ENCODE measurements at places on chromosomes 6 and 20.

GRCh38 chr6:19268718-19269117, 568.5 kb upstream of the ID4 start:
- no peak for DNase-seq

DNA sequence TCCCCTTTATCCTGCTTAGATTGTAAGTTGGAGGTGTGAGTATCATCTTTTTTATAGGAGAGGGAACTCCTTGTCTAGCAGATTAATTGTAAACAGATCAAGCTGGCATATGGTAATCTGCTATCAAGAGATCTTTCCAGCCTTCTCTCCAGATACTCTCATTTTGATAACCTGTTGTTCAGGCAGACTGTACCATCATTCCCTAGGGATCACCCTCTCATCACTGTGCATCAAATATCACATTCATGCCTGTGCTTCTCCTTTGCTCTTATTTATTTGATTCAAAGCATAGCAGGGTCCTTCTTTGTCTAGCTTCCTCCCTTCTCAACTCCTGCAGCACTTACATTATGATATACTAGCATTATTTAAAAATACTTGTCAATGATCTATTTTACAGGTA, 73.8 kb downstream of the LRRC1 start:
- no peak for DNase-seq

- peak; percentile 73 for DNase-seq
Measured at GRCh38 chr20:38094373-38094891, 60.9 kb downstream of the RPRD1B start.

GRCh38 chr20:20664795-20665589, 47.5 kb downstream of the RALGAPA2 start:
- peak; percentile 46 for DNase-seq

GRCh38 chr20:61430228-61430624, 178.2 kb downstream of the CDH4 start:
- no peak for DNase-seq

DNA sequence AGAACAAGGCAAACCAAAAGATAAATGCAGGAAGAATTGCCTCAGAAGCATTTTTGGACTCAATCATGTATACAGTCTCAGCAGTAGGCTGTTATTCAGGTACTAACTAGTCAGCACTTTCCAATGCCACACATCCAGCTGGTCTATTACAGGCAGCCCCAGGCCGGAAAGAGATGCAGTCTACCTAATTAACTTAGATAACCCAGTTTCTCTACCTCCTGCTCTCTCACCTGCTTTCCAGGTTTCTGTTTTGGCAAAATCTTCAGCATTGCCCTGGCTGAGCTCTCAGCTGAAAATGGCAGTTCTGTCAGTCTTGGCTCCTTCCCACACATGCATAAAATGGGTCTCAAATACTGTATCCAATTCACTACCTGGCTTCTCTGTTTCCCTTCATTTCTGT, 101.3 kb upstream of the UFL1 start:
- DNase-seq: no peak

- DNase-seq: peak; percentile 65
Measured at GRCh38 chr20:1005452-1006027, 3.4 kb upstream of the RSPO4 start.

DNA sequence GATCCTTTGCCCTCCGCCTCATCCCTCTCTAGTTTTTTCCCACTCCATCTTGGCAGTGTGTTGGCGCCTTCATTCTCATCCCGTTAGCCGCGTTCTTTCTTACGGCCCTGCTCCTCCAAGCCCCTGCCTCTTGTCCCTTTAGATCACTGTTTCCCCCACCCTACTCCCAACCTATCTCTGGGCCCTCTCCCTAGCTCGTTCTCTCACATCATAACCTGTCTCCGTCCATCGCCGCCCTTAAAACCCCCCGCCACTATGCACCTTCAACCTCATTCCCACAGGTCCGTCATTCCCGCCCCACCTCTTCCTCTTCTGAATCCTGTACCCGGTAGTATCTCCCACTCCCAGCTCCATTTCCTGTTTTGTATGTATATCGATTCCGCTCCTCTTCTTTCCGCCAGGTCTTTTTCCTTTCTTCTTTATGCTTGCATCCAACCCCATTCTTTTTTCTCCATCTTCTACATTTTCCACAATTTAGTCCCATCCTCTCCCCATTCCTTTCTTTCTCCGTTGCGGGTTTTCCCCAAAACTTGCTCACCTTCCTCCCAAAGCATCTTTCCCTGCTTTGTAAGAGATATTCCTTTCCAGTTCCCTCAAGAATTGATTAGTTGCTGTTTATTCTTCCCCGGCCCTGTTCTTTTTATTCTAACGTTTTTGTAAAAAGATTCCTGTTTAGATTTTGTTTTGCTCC, 671 bp downstream of the EFHC1 start:
- no peak for DNase-seq

DNA sequence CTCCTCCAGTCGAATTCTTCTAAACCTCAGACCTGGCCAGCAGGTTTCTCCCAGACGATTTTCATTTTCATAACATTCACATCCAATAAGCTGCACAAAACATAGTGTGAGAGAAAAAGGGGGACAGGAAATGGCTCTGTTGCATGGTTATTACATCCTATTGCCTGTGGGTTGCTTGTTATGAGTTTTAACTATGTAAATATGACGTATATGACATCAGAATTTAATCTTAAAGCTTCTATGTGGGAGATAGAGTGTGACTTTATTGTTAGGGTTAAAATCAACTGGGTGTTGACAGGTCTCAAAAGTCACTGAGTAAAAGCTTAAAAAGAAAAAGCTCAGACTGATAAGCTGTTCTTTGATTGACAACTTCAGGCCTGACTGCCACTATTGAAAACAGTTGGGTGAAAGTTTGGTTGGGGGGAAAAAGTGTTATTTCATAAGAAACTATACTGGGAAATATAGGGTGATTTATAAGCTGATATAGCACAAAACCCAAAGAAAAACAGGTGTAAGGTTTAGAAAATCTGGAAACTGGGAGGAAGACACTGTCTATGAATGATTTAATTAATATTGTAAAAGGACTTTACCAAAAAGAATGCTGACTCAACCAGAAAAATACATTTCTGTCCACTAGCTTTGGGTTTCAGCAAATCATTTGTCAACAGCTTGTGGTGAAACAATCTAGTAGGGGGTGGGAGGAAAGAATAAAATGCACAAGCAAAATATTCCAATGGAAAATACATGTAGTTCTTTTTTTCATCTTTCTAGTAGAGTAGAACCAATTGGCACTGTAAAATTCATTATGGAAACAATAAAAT, 134.1 kb upstream of the CEP162 start:
- no peak for DNase-seq

- no peak for DNase-seq
Measured at GRCh38 chr20:60244373-60245146, 286.3 kb downstream of the CDH26 start.

DNA sequence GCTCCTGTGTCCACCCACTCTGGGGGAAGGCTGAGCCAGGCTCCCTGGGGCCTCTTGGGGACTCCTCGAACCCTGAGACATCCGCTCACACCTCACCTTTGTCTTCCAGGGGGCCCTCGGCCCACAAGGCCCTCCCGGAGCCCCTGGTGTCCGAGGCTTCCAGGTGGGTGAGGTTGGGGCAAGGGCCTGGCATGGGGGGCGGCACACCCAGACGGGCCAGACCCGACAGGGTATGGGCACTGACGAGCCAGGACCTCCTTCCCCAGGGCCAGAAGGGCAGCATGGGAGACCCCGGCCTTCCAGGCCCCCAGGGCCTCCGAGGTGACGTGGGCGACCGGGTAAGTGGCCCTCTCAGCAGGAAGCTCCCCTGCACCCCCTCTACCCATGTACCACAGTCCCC, 13.4 kb downstream of the COL9A3 start:
- peak; percentile 16 for DNase-seq

GRCh38 chr6:25995507-25995906, 32.9 kb downstream of the TRIM38 start:
- DNase-seq: peak; percentile 23

DNA sequence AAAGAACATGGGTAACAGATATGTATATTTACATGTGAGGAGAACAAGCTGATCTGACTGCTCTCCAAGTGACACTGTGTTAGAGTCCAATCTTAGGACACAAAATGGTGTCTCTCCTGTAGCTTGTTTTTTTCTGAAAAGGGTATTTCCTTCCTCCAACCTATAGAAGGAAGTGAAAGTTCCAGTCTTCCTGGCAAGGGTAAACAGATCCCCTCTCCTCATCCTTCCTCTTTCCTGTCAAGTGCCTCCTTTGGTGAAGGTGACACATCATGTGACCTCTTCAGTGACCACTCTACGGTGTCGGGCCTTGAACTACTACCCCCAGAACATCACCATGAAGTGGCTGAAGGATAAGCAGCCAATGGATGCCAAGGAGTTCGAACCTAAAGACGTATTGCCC, 5.2 kb downstream of the HFE start:
- DNase-seq: no peak

GRCh38 chr6:7249946-7250643, 62.9 kb downstream of the SSR1 start:
- no peak for DNase-seq

DNA sequence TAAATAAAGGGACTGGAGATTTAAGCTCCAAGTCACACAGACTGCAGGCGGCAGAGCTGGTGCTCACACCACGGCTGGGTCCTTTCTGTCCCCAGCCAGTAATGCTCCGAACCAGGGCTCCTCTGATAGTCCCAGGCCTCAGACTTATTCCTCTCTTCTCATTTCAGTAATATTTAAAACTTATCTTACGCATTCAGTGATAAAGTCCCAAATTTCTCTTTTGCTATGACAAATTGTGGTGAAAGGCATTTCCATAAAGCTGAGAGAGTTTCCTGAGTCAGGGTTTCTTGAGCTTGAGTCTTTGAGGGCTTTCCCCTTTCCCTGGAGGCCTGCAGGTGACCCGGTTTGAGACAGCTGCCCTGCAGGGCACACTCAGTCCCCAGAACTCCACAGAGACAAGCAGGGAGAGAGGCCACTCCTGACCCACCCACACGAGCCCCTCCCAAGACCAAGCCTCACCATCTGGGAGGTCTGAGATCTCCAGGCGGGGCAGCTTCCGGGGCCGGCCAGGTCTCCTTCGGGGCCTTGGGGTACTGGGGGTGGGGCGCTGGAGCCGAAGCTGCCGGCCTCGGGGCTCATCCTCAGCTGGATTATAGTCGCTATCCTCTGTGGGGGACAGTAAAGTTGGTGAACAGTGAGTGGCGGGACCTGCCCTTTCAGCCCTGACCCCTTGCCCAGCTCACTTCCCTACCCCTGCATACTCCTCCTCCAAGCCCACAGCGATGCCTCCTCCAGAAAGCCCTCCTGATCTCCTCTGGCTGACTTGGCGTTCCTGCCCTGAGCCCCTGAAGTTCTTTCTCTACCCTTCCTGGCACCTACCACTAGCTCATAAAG, 6.6 kb downstream of the ZNF335 start:
- DNase-seq: no peak

- DNase-seq: no peak
Measured at GRCh38 chr6:120805276-120805675, 529.0 kb downstream of the TBC1D32 start.

DNA sequence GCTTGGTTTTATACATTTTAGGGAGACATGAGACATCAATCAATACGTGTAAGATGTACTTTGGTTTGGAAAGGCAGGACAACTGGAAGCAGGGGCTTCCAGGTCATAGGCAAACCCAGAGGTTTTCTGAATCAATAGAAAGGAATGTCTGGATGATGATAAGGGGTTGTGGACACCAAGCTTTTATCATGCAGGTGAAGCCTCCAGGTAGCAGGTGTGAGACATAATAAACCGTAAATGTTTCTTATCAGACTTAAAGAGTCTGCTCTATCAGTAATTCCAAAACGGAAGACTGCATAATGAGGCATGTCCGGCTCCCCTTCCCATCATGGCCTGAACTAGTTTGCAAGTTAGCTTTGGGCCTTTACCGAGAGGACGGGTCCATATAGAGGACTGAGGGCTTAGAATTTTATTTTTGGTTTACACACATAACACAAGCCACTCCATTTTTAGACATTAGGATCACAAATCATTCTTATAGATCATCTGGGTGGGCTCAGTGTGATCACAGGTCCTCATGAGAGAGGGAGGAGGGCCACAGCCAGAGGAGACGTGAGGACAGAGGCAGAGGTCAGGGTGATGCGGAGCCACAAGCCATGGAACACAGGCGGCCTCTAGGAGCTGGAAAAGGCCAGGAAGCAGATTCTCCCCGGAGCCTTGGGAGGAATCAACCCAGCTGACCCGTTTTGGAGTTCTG, 10.7 kb upstream of the SERPINB9 start:
- DNase-seq: no peak

- no peak for DNase-seq
Measured at GRCh38 chr6:157713451-157714152, 109.4 kb upstream of the SNX9 start.

DNA sequence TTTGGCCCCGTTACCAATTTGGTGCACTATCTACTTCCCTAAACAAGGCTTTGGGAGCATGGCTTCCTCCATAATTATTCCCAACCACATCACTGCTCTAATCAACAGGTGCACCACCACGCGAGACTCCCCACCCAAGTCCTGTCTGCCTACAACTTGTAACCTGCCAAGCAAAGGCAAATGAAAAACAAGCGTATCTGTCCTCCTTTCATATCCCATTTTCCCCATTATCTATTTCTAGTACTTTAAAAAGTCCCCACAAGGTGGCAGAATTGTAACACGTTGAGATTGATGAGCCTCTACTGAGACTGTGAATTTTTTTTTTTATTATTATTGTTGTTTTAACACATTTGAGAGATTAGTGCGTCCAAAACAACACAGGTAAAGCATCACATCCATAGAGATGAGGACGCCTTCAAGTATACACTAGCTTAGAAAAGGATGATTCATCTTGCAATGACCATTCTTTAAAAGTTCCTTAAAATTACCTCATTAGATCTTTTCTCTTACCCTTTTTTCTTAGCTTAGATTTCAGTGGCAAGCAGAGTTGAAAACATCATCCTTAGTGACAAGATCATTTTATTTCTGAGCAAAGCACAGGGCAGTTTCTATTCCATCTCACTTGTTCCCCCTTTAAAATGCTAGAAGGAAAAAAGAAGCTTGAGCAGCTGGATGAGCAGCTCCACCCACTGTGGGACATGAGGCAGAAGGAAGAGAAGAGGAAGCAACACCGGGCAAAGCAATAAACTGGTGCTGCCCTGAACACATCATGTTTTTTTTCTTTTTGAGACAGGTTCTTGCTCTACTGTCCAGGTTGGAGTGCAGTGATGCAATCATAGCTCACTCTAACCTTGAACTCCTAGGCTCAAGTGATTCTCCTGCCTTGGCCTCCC, 210.8 kb downstream of the ARHGAP18 start:
- peak; percentile 31 for DNase-seq

DNA sequence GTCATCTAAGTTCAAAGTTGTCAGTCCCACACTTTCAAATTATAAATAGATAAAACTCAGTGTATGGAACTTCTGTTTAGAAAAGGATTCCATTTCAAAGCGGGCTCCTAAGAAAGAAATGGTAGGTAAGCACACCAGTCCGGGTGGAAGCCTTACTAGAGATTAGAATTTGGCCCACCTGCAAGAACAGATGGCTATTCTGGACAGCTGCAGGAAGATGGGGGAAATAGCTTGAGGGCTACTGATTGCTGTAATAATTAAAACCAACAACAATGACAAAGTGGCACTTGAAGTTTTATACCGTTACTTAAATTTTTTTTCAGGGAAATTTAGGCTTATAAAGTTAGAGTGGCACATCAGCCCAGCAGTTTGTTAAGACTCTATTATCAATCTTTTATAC, 83.3 kb downstream of the HIVEP2 start:
- no peak for DNase-seq
